GM06990 (cell line): ENCODE measurements at places on chromosomes 11 and 22.

GRCh38 chr11:101010899-101011298, 118.7 kb downstream of the PGR start:
- DNase-seq, result no peak

DNA sequence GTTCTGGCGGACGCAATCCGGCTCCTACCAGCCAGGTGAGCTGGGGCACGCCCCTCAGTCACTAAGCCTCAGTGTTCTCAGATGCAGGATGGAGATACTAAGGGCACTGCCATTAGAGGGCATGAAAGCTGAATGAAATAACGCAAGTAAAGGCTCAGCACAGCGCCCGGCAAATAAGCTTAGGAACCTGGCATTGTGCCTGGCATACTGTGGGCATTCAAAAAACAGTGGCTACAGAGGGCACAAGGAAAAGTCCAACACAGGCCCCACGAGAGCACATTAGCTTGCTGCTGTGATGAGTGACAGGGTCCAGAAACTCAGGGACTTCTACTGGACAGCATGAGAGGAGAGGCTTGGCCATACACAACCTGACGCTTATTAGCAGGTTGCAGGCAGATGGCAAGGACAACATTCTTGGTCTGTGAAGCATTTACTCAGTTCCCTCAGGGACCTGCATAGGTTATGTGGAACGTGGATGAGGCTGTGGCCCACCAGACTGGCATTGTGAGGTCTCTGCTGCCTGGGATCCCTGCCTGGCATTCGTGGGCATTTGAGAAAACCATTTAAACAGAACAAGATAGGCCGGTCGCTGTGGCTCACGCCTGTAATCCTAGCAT, 12.2 kb downstream of the TXN2 start:
- DNase-seq, result no peak

GRCh38 chr22:50292643-50293440, 14.6 kb downstream of the PLXNB2 start:
- DNase-seq, result peak; percentile 63

- DNase-seq, result no peak
Measured at GRCh38 chr11:17631702-17632365, 84.8 kb downstream of the OTOG start.

GRCh38 chr11:125807909-125808308, 20.0 kb downstream of the PATE3 start:
- DNase-seq, result no peak

GRCh38 chr11:59698506-59698905, 15.1 kb downstream of the OR10V1 start:
- no peak for DNase-seq

- no peak for DNase-seq
Measured at GRCh38 chr11:6538456-6538855, 41.4 kb downstream of the DNHD1 start.
